Immature natural killer cell (primary cell): ENCODE measurements at places on chromosomes 2 and 18. TPM values are rescaled to one million over a fixed set of nuclear protein-coding genes. Genes with fewer than 3 reads are reported as not detected.

The M1AP gene
- not detected for polyA plus RNA-seq

The TBR1 gene
- polyA plus RNA-seq: not detected

The MSTN gene
- not detected for polyA plus RNA-seq

The AGXT gene
- not detected for polyA plus RNA-seq

GRCh38 chr2:232336981-232337720 lies 41.4 kb upstream of the ALPP start:
- DNase-seq: no peak

GRCh38 chr2:160940699-160941098 lies 219.5 kb upstream of the TANK start:
- no peak for DNase-seq

GRCh38 chr2:151361674-151362370 lies 4.4 kb downstream of the TNFAIP6 start:
- DNase-seq: no peak

GRCh38 chr2:8623576-8623957 lies 58.3 kb upstream of the ID2 start:
- DNase-seq: no peak

- DNase-seq: no peak
Observed at GRCh38 chr2:25585189-25585588, 88.2 kb downstream of the DTNB start.

- no peak for DNase-seq
Observed at GRCh38 chr2:26733413-26733812, 30.7 kb upstream of the SLC35F6 start.

- DNase-seq: no peak
Observed at GRCh38 chr2:189798312-189799029, 14.2 kb downstream of the PMS1 start.

GRCh38 chr2:18651842-18652774 lies 62.7 kb upstream of the NT5C1B start:
- DNase-seq: no peak

GRCh38 chr18:79853993-79854364 lies 56.2 kb downstream of the KCNG2 start:
- DNase-seq: no peak

GRCh38 chr2:178374865-178375264 lies 76.1 kb downstream of the PRKRA start:
- no peak for DNase-seq

GRCh38 chr18:6103741-6104140 lies 208.4 kb upstream of the TMEM200C start:
- no peak for DNase-seq

DNA sequence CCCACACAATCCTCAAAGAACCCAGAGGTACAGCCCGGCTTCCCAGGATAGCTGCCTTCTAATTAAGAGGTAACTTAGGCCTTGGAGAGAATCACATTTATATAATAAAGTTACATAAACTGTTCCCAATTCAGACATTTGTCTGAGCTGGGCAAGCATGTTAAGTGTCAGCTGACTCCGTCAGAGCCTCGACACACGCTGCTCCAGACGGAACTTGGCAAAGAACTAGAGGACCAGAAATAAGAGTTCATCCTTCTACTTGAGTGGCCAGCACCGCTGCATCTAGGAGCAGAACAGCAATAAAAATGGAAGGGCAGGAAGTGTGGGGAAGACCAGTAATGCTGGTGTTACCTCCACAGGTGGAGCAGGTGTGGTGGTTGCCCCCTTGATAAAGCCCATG lies 80.5 kb downstream of the MYO5B start:
- no peak for DNase-seq

- DNase-seq: no peak
Observed at GRCh38 chr2:118806797-118807667, 40.4 kb downstream of the EN1 start.

DNA sequence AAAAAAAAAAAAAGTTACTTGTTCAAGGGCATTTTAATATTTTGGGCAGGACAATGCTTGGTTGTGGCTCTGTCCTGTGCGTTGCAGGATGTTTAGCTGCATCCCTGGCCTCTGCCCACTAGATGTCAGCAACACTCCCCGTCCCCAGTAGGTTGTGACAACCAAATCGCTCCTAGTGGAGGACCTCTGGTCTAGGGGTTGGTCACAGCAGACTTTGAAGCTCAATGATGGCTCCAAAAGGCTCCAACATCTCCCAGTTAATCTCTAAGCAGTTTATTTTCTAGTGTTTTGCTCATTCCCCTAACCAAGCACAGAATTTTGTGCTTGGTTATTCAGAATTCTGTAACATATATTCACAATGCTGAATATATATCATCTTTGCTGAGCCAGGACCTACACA lies 67.0 kb downstream of the CHRNA1 start:
- peak; percentile 37 for DNase-seq

- no peak for DNase-seq
Observed at GRCh38 chr2:2901384-2902345, 476.0 kb downstream of the EIPR1 start.

GRCh38 chr2:120737340-120738101 lies 1.9 kb downstream of the GLI2 start:
- DNase-seq: no peak
